ENCODE measurements at places on chromosomes 2 and 18. TPM values are rescaled to one million over a fixed set of nuclear protein-coding genes. Genes with fewer than 3 reads are reported as not detected.

DNA sequence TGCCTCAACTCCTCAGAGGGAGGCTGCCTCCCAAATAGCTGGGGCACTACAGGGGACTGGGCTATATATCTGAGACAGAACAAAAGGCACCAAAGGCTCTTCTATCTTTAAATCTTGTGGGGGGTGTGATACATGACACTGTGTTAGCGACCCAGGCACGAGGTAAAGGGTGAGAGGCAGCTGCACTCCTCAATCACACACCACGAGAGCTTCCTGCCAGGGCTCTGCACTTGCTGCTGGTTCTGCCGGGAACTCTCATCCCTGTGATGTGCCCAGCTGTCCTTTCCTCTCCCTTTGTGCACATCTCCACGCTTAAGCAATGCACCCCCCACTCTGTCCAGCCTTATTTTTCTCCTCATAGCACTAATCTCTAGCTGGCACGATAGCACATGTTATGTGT lies 32.4 kb downstream of the NPC1 start:
- no peak for DNase-seq

- no peak for DNase-seq
Measured at GRCh38 chr2:61911510-61911909, 6.0 kb downstream of the COMMD1 start.

- no peak for DNase-seq
Measured at GRCh38 chr2:36433311-36434217, 78.0 kb downstream of the CRIM1 start.

RBMS1 gene
- total RNA-seq: 128 TPM

SAG gene
- total RNA-seq: not detected
